ENCODE measurements at places on chromosomes 5 and 9.

- DNase-seq, result no peak
These were observed 142.1 kb upstream of the DHFR start for GRCh38 chr5:80796846-80797245.

- no peak for DNase-seq
These were observed 65.9 kb upstream of the C5orf46 start for GRCh38 chr5:147972076-147972840.

DNA sequence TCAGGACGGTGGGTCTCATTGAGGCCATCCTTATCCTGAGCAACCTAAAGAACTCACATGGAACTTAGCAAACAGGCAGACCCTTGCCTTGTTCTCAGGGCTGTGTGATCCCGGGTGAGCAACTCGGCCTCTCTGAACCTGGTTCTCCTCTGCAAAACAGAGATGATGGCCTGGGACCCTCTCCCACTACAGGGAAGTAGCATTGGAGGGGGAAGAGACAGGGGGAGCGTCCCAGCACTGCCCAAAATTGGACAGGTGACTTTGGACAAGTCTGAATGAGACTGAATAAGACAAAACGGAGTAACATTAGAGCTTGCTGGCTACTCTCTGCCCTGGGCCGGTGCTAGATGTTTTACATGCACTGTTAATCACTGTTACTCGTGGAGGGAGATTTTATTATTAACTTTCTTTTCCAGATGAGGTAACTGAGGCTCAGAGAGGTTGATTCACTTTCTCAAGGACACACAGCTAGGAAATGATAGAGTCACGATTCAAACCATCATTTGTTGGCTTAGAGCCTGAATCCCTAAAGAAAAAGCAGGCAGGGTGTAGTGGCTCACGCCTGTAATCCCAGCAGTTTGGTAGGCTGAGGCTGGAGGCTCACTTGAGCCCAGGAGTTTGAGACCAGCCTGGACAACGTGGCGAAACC, 136.4 kb downstream of the C9orf50 start:
- no peak for DNase-seq

GRCh38 chr5:140249536-140249935, 53.4 kb downstream of the PFDN1 start:
- DNase-seq, result no peak

- DNase-seq, result peak; percentile 46
These were observed 13.9 kb downstream of the SLC36A1 start for GRCh38 chr5:151461312-151461711.

All from GM13977 (cell line).